GM12878 (cell line): ENCODE measurements at places on chromosomes 7 and 10.

GRCh38 chr7:143494622-143495021 is 16.9 kb downstream of the TAS2R41 start:
- no peak overlapping the region for H3K27ac ChIP-seq
- H3K36me3 ChIP-seq: no peaks in the 10 kb centered on the region
- H3K4me3 ChIP-seq: no peak overlapping the region
- H3K4me1 ChIP-seq: no peaks in the 10 kb centered on the region
- no peak for DNase-seq
- H3K27me3 ChIP-seq: no peaks in the 10 kb centered on the region; the same call in 1 of the 2 replicates

DNA sequence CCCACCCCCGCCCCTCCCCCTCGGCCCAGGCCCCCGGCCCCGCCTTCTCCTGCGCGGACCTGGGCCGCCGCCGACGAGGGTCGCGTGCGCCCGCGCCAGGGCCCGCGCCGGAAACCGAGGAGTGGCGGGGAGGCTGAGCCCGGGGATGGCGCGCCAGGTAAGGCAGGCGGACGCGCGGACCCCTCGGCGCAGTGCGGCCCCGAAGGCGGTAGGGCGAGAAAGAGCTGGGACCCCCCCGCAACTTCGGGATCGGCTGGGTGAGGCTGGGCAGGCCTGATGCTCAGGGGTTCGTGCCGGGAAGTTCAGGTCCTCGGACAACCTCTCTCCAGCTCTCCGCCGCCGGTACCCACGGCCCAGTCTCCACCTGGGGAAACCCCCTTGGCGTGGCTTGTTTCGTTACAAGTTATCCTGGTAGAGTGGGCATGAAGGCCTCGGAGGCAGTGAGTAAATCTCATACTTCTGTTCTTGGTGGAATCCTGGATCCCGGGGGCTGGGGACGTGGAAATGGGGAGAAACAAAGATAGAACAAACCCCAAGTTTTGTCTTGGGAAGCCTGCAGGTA is 58.4 kb downstream of the ZNF467 start:
- no peaks in the 10 kb centered on the region for H3K27me3 ChIP-seq
- H3K27ac ChIP-seq: peak overlapping the region; percentile 46; the same call in 1 of the 2 replicates
- peak overlapping the region; percentile 91 for H3K4me3 ChIP-seq
- no peak for DNase-seq

DNA sequence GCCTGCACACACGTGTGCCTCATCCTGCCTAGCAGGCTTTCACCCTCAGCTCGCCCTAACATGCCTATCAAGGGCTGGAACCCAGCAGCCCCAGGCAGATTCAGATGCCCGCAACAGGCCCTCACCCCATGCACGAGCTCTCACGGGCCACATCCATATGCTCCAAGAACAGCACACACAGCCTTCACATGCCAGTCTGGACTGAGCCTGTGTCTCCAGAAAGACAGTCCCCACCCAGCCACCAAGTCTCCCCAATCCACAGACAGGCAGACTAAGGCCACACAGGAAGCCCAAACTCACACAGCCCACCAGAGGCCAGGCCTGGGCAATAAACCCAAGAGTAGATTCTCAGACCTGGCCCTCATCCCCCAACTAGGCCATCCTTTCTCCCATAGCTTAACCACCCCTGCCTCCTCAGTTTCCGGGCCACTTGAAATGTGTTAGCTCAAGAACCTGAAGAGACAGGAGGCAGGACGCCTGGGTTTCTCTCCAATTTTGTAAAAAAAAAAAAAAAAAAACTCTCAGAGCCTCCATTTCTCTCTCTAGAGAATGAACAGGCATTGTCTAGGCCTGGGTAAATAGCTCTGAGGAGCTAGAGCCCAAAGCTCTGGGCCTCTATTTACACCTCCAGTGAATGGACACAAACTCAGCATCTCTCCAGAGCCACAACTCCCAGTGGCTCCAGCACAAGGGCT is 6.8 kb downstream of the LDB1 start:
- H3K4me1 ChIP-seq: peaks cover 37% of the 10 kb centered on the region
- H3K27ac ChIP-seq: peak overlapping the region; percentile 69
- H3K36me3 ChIP-seq: peaks cover 20% of the 10 kb centered on the region
- H3K27me3 ChIP-seq: no peaks in the 10 kb centered on the region

- H3K36me3 ChIP-seq: no peaks in the 10 kb centered on the region
- H3K27me3 ChIP-seq: no peaks in the 10 kb centered on the region
- H3K4me1 ChIP-seq: no peaks in the 10 kb centered on the region
- H3K27ac ChIP-seq: no peak overlapping the region
- no peak for DNase-seq
Observed at GRCh38 chr7:118918556-118918955, 694.1 kb downstream of the ANKRD7 start.

GRCh38 chr7:90262438-90262837 is 17.5 kb downstream of the CFAP69 start:
- H3K36me3 ChIP-seq: no peaks in the 10 kb centered on the region
- no peak overlapping the region for H3K4me3 ChIP-seq
- no peak overlapping the region for H3K27ac ChIP-seq
- 0 out of 2 replicates have a peak, but pooled peaks cover under 1% of the 10 kb centered on the region for H3K27me3 ChIP-seq
- DNase-seq: no peak

GRCh38 chr10:95729323-95730055 is 26.5 kb upstream of the ENTPD1 start:
- no peaks in the 10 kb centered on the region for H3K27me3 ChIP-seq
- no peak overlapping the region for H3K27ac ChIP-seq
- DNase-seq: no peak
- peaks cover 7% of the 10 kb centered on the region for H3K4me1 ChIP-seq

DNA sequence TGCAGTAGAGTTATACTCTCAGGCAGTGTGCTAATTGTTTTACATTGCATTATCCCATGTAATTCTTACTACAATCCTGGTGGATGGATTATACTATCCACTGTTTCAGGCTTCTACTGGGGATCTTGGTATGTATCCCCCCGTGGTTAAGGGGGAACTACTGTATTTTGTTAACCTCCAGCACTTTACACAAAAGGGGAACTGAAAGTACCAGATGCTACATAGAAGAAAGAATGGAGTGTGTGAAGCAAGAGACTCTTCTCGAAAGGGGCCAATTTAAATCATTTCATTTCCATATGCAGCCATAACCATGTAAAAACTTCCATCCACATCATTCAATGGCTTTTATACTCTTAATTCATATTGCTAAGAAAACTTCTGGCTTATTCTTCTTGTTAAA is 69.4 kb downstream of the C1GALT1 start:
- no peak overlapping the region for H3K4me3 ChIP-seq
- no peaks in the 10 kb centered on the region for H3K27me3 ChIP-seq
- no peaks in the 10 kb centered on the region for H3K36me3 ChIP-seq
- DNase-seq: peak; percentile 72

- no peak overlapping the region for H3K4me3 ChIP-seq
- DNase-seq: no peak
- H3K27me3 ChIP-seq: no peaks in the 10 kb centered on the region
- no peak overlapping the region for H3K27ac ChIP-seq
- H3K36me3 ChIP-seq: no peaks in the 10 kb centered on the region; the same call in 1 of the 2 replicates
Observed at GRCh38 chr7:96131525-96131924, 190.4 kb downstream of the SLC25A13 start.

GRCh38 chr10:28431139-28431538 is 101.8 kb upstream of the WAC start:
- H3K27me3 ChIP-seq: no peaks in the 10 kb centered on the region
- no peaks in the 10 kb centered on the region for H3K4me1 ChIP-seq
- H3K4me3 ChIP-seq: no peak overlapping the region
- H3K27ac ChIP-seq: no peak overlapping the region

GRCh38 chr10:22620929-22621328 is 93.4 kb downstream of the PIP4K2A start:
- H3K36me3 ChIP-seq: no peaks in the 10 kb centered on the region; the same call in 1 of the 2 replicates
- peaks cover 35% of the 10 kb centered on the region for H3K4me1 ChIP-seq
- H3K27ac ChIP-seq: no peak overlapping the region
- DNase-seq: no peak

GRCh38 chr7:574661-575395 is 55.2 kb upstream of the PDGFA start:
- DNase-seq: no peak
- H3K4me3 ChIP-seq: no peak overlapping the region
- no peaks in the 10 kb centered on the region for H3K36me3 ChIP-seq
- H3K27ac ChIP-seq: no peak overlapping the region

DNA sequence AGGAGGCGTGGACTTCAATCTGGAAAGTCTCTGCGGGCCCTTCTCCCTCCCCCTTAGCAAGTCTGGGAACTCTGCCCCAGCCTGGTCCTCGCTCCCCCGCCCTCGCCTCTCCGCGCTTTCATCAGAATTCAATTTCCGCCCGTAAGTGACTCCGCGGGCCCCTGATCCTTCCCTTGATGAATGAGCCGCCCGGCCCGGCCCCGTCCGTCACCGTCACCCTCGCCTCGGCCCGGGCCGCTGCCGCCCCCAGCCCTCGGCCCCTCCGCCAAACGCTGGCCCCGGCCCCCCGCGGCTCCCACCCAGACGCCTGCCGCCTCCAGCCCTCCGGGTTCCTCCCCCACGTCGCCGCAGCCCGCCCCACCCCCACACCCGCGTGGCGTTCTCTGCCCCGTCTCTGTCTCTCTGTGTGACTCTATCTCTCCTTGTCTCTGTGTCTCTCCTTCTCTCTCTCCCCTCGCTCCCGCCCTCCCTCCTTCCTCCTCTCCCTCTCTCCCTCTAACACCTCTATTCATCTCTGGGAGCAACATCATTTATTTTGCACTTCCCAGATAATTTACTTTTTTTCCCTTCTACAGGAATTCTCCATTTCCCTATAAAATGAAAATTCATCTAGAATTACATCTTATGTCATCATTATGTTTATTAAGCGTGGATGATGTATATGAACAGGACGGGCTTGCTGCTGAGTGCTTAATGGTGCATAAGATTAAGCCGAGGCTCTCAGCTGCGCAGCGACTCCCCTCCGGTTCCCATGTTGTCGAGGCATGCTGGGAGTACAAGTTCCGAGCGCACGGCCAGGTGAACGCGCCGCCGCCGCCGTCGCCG is 91.2 kb upstream of the PAX2 start:
- H3K4me3 ChIP-seq: no peak overlapping the region
- no peaks in the 10 kb centered on the region for H3K36me3 ChIP-seq
- no peaks in the 10 kb centered on the region for H3K4me1 ChIP-seq

- peaks cover 21% of the 10 kb centered on the region for H3K36me3 ChIP-seq
- no peak overlapping the region for H3K27ac ChIP-seq
- H3K4me3 ChIP-seq: no peak overlapping the region
- no peaks in the 10 kb centered on the region for H3K27me3 ChIP-seq
Observed at GRCh38 chr7:23418046-23418445, 52.2 kb downstream of the IGF2BP3 start.

- H3K36me3 ChIP-seq: no peaks in the 10 kb centered on the region
- no peak for DNase-seq
- H3K27me3 ChIP-seq: no peaks in the 10 kb centered on the region
- H3K4me3 ChIP-seq: no peak overlapping the region
- no peaks in the 10 kb centered on the region for H3K4me1 ChIP-seq
Observed at GRCh38 chr10:64506963-64507362, 985.8 kb downstream of the REEP3 start.

- H3K36me3 ChIP-seq: no peaks in the 10 kb centered on the region
- no peak overlapping the region for H3K27ac ChIP-seq
- no peak overlapping the region for H3K4me3 ChIP-seq
Observed at GRCh38 chr10:5502571-5503476, 3.5 kb upstream of the CALML5 start.

DNA sequence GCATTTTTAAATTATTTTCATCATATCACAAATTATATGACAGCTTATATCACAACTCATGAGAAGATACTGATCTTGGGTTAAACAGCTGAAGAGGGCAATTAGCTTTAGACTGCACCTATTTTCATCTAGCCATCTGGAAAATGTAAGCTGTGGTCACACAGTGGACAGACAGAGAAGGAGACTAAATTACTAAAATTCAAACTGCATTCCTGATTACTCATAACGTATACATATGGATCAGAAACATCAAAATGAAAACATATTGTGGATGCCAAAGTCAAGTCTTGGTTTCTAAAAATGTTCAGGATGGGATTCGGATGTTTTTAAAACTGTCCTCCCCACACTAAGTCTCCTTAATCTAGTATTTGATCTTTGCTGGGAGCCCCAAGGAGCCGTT is 6.6 kb downstream of the BBIP1 start:
- peaks cover 7% of the 10 kb centered on the region; the same call in 1 of the 2 replicates for H3K4me1 ChIP-seq
- no peak overlapping the region for H3K4me3 ChIP-seq
- no peak overlapping the region for H3K27ac ChIP-seq
- DNase-seq: no peak
- no peaks in the 10 kb centered on the region for H3K27me3 ChIP-seq

- no peaks in the 10 kb centered on the region for H3K27me3 ChIP-seq
- no peak overlapping the region for H3K4me3 ChIP-seq
- H3K36me3 ChIP-seq: no peaks in the 10 kb centered on the region
- no peaks in the 10 kb centered on the region for H3K4me1 ChIP-seq
Observed at GRCh38 chr7:7505915-7506314, 29.8 kb downstream of the COL28A1 start.

GRCh38 chr7:28480595-28480994 is 68.3 kb downstream of the CREB5 start:
- no peak for DNase-seq
- peak overlapping the region; percentile 65 for H3K27ac ChIP-seq
- no peaks in the 10 kb centered on the region; the same call in 1 of the 2 replicates for H3K36me3 ChIP-seq
- H3K4me3 ChIP-seq: no peak overlapping the region
- no peaks in the 10 kb centered on the region for H3K27me3 ChIP-seq
- peaks cover 41% of the 10 kb centered on the region for H3K4me1 ChIP-seq

- no peak overlapping the region for H3K4me3 ChIP-seq
- no peaks in the 10 kb centered on the region for H3K36me3 ChIP-seq
- no peaks in the 10 kb centered on the region for H3K4me1 ChIP-seq
- H3K27ac ChIP-seq: no peak overlapping the region
Observed at GRCh38 chr7:14013898-14014297, 24.4 kb upstream of the ETV1 start.

- H3K4me3 ChIP-seq: no peak overlapping the region
- no peak for DNase-seq
- no peak overlapping the region for H3K27ac ChIP-seq
- no peaks in the 10 kb centered on the region for H3K36me3 ChIP-seq
- H3K4me1 ChIP-seq: no peaks in the 10 kb centered on the region
- H3K27me3 ChIP-seq: no peaks in the 10 kb centered on the region
Observed at GRCh38 chr7:149811221-149811620, 27.0 kb upstream of the ZNF862 start.

- H3K27ac ChIP-seq: no peak within 1 kb of the TSS
- DNase-seq: no peak
- no peaks in the 10 kb centered on the region for H3K36me3 ChIP-seq
- no peaks in the 10 kb centered on the region; the same call in 1 of the 2 replicates for H3K27me3 ChIP-seq
- no peak within 1 kb of the TSS for H3K4me3 ChIP-seq
Observed at GRCh38 chr10:79948976-79949722, at the start of gene SFTPD. SFTPD (minus strand) TSS chr10:79949105; CDS start chr10:79946659, 2,446 bp downstream.

DNA sequence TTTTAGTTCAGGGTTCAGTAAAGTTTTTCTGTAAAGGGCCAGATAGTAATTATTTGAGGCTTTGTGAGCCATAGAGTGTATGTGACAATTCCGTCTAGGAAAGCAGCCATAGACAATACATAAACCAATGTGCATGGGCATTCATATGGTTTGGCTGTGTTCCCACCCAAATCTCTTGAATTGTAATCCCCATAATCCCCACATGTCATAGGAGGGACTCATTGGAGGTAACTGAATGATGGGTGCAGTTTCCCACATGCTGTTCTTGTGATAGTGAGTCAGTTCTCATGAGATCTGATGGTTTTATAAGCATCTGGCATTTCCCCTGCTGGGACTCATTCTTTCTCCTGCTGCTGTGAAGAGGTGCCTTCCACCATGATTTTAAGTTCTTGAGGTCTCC is 29.9 kb downstream of the SEC61G start:
- no peaks in the 10 kb centered on the region for H3K27me3 ChIP-seq
- no peaks in the 10 kb centered on the region for H3K4me1 ChIP-seq
- H3K27ac ChIP-seq: no peak overlapping the region
- H3K4me3 ChIP-seq: no peak overlapping the region
- DNase-seq: no peak
- H3K36me3 ChIP-seq: no peaks in the 10 kb centered on the region
